CD4-positive, alpha-beta T cell treated with Interleukin-6 at 100 ng/mL for 8 hours (primary cell): ENCODE measurements at places on chromosomes 2 and 18.

DNA sequence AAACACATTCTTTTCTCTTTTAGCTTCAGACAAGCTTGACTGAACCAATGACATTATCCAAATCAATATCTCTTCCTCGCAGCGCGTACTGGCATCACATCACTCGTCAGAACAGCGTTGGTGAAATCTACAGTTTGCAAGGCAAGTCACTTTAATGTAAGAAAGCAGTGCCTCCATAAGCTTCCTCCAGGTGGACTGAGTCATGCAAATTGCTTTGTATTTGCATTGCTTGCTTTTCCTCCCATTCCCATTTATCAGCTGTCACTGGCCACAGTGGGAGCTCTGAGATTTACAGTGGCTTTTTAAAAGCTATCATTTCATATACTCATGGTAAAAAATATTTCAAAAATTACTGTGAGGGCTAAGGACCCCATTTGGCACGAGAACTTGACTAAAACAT is 189.9 kb downstream of the CD226 start:
- DNase-seq, result no peak

- no peak for DNase-seq
These were observed 303.5 kb downstream of the CDCA7 start for GRCh38 chr2:173657996-173658717.

- DNase-seq, result no peak
These were observed 36.8 kb upstream of the IGFBP2 start for GRCh38 chr2:216596236-216596979.

DNA sequence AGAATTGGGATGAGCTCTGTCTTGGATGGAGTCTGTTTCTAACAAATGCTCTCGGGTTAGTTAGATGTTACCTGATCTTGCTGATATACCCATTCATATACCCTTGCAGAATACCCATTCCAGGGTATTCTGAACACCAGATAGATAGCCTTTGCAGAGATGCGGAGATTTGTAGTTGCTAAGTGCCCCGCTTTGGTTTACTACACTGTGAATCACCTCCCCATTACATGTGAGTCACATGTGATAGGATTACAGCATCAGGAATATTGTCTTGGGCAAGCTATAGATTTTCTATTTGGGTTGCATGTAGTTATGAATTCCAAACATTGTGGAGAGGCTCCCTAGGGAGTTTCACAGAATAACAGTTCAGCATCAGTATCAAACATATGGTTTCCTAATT is 3.8 kb downstream of the VSNL1 start:
- no peak for DNase-seq

GRCh38 chr2:47277987-47278386 is 122.9 kb upstream of the STPG4 start:
- no peak for DNase-seq

DNA sequence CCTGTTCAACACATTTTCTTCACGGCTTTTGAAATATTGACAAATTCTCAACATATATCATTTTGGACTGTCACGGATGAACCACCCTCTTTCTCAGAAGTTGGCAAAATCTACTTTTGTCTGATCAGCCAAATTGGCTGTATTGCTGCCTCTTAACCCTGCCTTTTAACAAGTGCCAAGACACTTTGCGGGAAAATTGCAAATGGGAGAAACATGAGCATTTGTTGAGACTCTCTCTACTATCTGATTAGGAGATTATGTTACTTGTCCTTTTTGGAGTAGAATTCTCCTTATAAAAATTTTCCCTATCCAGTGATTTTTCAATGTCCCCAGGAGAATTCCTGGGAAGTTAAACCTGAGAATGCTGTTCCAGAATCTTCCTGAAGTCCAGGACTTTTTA is 256.2 kb upstream of the ZSWIM2 start:
- DNase-seq, result no peak

DNA sequence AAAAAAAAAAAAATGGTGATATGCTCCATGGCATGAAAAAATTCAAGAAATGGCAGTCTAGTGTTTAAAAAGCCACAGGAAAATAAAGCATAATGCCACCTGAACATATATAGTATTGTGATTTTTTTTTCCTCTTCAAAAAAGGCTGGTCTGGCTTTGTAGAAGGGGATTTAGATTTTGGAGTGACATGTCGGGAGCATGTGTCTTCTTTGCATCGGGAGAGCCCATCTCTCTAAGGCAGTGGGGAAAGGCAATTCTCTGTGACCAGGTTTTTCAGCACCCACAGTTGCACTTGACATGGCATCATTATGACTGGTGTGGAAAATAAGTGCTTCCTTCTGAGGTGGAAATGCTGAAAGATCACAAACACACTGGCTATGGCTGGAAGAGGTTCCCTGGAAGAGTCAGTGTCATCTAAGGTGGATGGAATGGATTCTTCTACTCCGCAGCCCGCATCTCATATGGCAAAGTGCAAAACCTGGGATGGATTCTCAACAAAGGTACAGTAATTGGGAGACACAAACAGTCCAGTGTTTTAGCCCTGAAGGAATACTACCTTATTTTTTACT is 172.5 kb downstream of the AGAP1 start:
- no peak for DNase-seq

DNA sequence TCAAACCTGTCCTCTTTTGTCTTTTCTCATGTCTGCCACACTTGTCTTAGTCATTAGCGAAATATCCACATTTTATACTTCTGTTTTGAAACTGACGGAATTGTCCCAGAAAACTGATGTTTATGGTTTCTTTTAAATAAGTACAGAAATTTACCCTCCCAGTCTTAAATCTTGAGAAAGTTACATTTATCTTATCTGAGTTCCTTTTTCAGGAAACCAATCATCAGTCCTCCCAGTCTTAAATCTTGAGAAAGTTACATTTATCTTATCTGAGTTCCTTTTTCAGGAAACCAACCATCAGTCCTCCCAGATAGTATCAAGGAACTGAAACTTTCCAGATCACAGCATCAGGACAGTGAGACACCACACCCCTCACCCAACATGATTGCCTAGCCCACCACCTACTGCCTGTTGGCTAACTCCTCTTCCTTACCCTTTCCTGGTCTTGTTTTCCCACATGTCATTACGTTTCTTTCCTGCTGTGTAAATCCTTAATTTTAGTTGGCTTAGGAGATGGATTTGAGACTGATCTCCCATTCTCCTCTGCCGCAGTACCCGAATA is 247.7 kb downstream of the PTPRM start:
- no peak for DNase-seq

DNA sequence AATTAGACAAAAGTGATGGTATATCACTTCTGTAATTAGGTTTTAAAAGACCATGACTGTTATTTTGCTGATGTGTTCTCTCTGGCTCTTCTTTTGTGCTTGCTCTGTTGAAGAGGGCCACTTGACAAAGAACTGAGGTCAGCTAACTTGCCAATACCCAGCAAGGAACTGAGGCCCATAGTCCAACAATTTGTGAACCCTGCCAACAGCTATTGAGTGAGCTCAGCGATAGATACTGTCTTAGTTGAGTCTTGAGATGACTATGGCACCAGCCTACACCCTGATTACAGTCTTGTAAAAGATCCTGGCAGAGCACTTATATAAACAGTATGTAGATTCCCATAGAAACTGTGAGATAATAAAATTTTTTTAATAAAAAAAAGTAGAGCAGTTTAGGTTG is 103.0 kb downstream of the BMPR2 start:
- DNase-seq, result no peak

GRCh38 chr2:14700753-14701152 is 68.2 kb downstream of the LRATD1 start:
- no peak for DNase-seq

- no peak for DNase-seq
These were observed 216.7 kb downstream of the TMX3 start for GRCh38 chr18:68498185-68498584.

- DNase-seq, result no peak
These were observed 23.4 kb downstream of the ZAP70 start for GRCh38 chr2:97736608-97737330.

DNA sequence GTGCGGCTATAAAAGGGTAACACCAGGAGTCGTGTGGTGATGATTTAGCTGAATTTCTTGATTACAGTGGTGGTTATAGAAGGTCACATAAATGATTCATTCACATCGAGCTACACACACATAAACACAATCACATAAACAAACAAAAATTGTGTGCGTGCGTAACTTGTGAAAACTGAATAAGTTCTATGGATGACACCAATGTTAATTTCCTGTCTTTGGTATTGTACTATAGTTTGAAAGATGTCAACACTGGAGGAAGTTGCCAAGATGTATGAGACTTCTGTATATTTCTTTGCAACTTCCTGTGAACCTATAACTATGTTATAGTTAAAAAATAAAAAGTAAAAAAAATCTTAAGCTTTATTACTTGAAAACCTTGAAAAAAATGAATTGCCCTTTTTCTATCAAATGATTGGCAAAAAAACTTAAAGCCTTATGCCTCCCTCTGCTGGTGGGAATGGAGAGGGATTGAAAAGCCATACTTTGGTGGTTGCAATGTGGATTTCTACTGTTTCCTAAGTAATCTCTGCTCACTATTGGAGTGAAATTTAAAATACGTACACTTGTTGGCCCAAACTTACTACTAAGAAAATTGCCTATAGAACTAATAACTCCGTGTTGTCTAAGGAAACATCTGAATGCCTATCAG is 227.7 kb downstream of the RPIA start:
- DNase-seq, result no peak

- DNase-seq, result no peak
These were observed 16.4 kb upstream of the CYP1B1 start for GRCh38 chr2:38092196-38092902.

- no peak for DNase-seq
These were observed 319.9 kb upstream of the SALL3 start for GRCh38 chr18:78659748-78660147.

GRCh38 chr2:215397632-215398341 is 38.1 kb downstream of the FN1 start:
- DNase-seq, result no peak

- DNase-seq, result no peak
These were observed 1267.6 kb upstream of the PIK3C3 start for GRCh38 chr18:40687399-40687798.

GRCh38 chr2:48145845-48146452 is 239.7 kb upstream of the FBXO11 start:
- no peak for DNase-seq

GRCh38 chr2:240452462-240453256 is 17.2 kb downstream of the GPC1 start:
- no peak for DNase-seq

DNA sequence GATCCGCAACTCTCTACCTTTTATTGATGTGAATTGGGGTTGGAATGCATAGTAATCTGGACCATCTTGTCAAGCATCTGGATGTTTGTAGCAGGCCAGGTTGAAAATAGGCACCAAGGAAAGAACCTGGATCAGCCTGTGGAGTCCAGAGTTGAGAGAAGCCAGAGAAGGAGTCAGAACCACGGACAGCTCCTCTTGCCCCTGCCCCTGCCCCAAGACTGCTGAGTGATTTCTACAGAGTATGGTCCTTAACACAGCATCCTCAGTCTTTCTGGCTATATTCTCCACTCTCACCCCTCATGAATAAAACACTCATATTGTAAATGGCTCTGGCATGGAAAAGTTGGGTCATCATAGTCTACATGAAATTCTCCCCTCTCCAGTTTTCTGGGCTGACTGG is 154.6 kb downstream of the LOXHD1 start:
- DNase-seq, result no peak

DNA sequence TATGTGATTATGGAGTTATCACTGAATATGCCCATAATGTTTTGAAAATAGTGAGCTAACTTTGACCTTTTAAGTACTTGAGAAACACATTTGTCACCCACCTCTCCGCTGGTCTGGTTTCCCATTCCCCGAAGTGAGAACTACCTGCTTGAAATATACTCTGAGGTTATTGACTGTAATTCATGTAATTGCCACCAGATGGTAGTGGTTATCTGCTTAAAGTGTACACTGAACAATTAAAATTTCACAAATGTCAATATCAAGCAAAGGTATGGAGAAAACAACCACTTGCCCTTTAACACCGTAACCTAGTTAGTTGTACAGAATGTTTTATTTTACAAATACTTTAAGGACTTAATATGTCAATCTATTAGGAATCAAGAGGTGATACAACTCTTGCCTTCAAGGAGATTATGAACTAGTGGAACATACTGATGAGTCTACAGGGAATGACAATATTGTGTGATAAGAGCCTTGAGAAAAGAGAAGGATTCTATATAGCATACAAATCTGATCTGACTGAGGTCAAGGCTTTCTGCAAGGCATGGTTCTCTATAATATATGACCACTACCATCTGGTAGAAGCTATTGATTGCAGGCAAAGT is 316.8 kb upstream of the KCNH7 start:
- no peak for DNase-seq

GRCh38 chr2:51624995-51625394 is 593.1 kb upstream of the NRXN1 start:
- no peak for DNase-seq

GRCh38 chr18:39604836-39605235 is 2039.2 kb upstream of the CELF4 start:
- no peak for DNase-seq

DNA sequence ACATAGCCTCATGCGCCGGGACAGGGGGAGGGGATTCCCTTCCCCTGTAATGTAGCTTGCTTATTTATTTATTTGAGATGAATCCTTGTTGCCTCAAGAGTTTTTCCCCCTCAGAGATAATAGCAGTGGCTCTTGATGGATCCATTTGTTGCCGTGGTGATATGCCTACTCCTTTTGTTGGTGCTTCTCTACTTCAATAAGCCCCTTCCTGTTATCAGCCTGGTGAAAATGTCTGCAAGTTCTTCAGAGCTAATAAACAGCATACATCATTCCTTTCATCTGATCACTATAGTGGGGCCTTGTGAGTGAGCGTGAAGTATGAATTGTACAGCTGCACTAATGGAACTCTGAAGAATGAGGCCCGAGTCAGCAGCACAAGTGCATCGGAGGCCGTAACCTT is 19.4 kb downstream of the FZD5 start:
- DNase-seq, result no peak

- DNase-seq, result no peak
These were observed 42.5 kb upstream of the ASAP2 start for GRCh38 chr2:9164112-9164608.

GRCh38 chr2:119748135-119748534 is 11.6 kb upstream of the PTPN4 start:
- no peak for DNase-seq

GRCh38 chr2:28729698-28730097 is 21.9 kb upstream of the PPP1CB start:
- no peak for DNase-seq

DNA sequence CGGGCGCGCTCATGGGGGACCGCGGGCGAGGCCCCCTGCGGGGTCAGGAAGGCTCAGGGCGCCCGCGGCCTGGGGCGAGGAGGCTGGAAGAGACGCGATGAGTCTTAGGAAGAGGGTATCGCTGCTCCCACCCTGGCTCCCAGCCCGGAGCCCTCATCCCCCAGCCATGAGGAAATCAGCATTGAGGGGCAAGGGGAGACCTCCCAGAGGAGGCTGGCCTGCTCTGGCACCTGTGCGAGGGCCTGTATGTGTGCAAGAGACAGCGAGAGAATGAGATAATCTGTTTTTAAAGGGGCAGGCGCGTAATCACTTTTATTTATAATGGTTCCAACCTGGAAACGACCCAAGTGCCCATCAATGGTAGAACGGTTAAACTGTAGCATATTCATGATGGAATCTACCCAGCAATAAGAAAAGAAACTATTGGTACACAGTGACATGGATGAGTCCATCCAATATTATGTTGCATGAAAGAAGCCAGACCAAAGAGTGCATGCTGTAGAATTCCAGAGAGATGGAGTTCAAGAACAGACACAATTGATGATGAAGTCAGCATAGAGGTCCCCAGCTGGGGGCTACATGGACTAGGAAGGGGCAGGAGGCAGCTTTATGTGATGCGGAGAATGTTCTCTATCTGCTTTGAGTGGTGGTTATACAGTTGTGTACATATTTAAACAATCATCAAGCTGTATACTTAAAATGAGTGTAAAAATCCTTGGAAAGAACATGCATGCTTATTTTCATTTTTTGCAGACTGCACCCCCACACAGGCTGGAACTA is 14.4 kb downstream of the FBXO41 start:
- no peak for DNase-seq
